Pulmonary artery endothelial cell (primary cell): ENCODE measurements at places on chromosomes 16 and 17.
A peak's percentile ranks its signal among the peaks of the same experiment; 100 is the strongest.

DNA sequence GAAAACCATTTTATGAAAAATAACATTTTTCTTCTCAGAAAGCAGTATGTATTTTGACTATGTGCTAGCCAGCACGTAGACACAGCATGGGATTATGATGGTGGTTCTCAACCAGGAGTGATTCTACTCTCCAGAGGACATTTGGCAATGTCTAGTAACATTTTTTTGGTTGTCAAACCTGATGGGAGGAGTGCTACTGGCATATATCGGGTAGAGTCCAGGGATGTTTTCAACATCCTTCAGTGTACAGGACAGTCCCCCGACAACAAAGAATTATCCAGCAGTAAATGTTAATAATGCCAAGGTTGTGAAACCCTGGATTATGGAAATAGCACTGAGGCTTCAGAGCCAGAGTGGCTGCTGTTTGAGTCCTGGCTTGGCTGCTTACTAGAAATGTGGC lies 27.7 kb downstream of the AP2B1 start:
- no peak for DNase-seq

GRCh38 chr16:67311607-67312488 lies 14.7 kb downstream of the KCTD19 start:
- peak; percentile 89 for DNase-seq

GRCh38 chr17:57253362-57254065 lies 2.8 kb upstream of the MSI2 start:
- DNase-seq = no peak

GRCh38 chr17:7444682-7445618 lies at the start of gene CHRNB1:
Gene CHRNB1 (plus strand): TSS chr17:7445061. CDS start chr17:7445128, 67 bp downstream.
- no peak for DNase-seq

- no peak for DNase-seq
Measured at GRCh38 chr17:65229621-65229995, 92.4 kb downstream of the RGS9 start.

DNA sequence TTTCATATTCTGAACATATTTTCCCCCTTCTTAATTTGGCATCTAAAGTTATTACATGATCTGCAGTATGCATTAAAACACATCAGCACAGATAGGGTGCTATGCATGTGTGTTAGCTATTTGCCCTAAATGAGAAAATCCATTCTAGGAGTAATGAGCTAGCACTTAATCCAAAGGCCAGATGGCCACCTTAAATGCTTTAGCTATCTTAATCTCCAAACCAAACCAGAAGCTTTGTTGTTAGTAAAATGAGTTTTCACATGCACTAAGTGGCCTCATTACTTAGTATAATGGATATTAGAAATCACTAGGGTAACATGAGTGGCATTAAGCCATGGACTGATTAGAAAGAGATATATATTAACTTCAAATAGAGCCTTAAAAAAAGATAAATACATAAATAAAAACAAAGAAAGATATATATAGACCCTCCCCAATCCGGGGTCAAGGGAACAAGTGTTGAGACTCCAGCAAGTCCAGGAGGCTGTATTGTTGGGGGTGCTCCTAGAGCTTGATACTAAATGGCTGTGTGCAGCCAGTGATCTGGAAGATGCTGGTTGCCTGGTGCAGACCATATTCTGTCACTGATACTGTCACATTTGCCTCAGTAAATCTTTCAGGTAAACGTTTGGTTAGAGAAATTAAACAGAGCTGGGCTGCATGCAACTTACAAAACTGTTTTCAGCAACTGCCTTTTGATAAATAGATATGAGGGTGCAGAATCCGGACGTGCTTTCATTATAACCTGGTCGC lies 67.3 kb downstream of the MYH10 start:
- DNase-seq = no peak

DNA sequence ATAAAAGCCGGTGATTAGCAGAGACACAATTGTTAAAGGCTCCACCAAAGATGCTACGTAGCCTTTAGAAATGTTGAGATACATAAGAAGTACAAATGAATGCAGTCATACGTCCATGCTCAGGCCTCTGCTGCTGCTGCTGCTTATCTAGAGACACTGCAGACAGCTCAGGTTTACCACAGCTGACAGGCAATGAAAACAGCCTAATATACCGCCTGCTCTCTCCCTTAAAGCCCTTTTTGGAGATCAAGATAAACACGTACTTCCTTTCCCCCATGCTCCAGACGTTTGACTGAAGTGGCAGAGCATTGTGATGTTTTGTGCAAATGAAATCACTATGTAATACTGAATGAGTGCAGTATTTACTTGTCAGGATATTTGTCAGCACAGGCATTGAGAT lies 185.3 kb downstream of the AATF start:
- no peak for DNase-seq

DNA sequence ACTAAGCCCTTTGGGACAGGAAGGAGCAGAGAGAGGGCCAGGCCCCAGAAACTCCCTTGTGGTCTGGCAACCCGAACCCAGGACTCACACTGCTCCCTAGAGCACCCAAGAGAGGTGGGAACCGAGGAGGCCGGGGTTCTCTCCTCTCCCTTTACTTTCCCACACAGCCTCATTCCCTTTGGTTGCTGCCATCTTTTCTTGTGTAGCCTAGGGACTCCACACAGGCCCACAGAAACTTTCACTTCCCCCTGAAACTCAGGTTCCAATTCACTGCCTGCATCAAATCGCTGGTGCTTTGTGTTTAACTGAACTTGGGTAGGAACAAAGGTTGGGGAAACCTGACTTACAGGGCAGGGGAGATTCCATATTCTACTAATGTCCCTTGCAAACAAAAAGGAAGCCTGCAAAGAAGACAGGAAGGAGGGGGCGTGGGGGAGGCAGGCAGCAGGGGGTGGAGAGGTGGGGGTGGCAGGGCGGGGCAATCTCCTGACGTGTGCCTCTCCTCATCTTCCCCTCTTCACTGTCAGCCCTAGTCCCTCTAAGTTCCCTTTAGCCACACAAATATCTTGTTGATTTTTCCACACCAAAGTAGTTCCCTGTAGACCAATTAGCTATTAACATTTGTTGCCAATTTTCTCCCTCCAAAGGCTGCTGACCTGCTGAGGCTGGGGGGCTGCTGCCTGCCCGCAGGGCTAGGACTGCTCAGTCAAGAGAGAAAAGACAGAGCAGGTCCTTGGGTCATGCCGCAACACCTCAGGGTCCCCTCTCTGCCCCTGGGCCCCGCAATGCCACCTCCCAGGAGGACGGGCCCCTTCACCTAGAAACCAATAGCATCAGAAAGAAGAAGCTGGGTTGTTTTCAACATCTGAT lies 8.0 kb downstream of the ST3GAL2 start:
- DNase-seq = no peak

- DNase-seq = no peak
Measured at GRCh38 chr17:19705201-19705600, 11.2 kb downstream of the SLC47A2 start.

DNA sequence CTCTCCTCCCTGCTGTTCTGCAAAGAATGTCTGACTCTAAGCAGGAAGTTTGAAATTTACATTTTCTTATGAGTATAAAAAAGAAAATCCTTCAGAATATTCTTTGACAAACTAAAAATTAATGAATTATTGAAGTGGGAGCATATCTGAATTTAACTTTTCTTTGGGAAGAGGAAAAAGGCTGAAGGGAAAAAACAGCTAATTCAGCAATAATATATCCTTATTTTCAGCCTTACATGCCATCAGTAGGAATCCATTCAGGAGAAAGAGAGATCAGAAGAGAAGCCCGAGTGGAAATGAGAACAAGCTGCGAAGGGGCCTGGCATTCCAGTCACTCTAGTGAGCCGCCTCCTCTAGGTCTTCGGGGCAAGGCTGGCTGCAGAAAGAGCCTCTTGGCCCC lies 41.7 kb upstream of the BCAR1 start:
- DNase-seq = no peak
